ENCODE measurements at places on chromosomes 2 and 18.

GRCh38 chr2:239913636-239914417, 111.3 kb downstream of the NDUFA10 start:
- no peak for DNase-seq

DNA sequence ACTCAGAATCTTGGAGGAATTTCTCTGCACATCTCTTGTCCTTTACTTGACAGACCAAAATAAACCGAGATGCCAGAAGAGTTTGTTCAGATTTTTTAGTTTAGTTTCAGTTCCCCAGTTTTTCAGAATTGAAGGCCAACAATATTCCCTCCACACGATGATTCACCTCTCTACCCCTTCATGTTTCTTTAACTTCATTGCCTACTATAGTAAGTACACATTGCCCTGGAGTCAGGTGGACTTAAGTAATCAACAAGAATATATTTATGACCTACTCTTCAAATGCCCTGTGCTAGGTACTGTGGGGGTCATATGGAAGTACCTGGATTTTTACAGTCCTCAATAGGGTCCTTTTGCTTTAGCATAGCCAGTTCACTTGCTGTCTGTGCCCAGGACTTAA, 79.6 kb upstream of the CTLA4 start:
- DNase-seq = no peak

DNA sequence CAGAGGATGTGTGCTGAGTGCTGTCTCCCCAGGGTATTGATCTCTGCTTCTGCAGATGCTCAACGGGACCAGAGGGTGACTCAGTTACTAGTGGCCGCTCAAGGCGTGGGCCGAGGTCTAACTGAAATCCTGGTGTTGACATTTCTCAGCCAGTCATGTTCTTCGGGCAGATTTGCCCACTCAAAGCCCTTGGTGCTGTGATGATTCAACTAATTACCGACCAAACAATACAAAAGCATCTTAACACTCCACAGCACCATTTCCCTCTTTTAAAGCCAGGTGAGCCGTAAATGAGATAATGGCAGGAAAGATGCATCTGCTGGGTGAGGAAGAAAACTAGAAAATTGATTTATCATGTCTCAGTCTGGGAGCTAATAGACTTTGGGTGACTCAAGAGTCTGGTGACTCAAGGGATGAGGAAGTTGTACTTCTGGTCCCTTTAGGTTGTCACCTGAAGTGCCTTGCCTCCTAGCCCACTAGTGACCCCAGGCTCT, 32.7 kb upstream of the PRLH start:
- DNase-seq = no peak

- no peak for DNase-seq
Measured at GRCh38 chr2:25585189-25585588, 88.2 kb downstream of the DTNB start.

- no peak for DNase-seq
Measured at GRCh38 chr2:145190031-145190703, 670.2 kb upstream of the ZEB2 start.

- no peak for DNase-seq
Measured at GRCh38 chr18:44602380-44602779, 78.3 kb upstream of the SETBP1 start.

- DNase-seq = no peak
Measured at GRCh38 chr2:108228006-108228405, 11.8 kb upstream of the SULT1C3 start.

GRCh38 chr2:54673501-54673998, 49.9 kb upstream of the EML6 start:
- DNase-seq = peak; percentile 92

DNA sequence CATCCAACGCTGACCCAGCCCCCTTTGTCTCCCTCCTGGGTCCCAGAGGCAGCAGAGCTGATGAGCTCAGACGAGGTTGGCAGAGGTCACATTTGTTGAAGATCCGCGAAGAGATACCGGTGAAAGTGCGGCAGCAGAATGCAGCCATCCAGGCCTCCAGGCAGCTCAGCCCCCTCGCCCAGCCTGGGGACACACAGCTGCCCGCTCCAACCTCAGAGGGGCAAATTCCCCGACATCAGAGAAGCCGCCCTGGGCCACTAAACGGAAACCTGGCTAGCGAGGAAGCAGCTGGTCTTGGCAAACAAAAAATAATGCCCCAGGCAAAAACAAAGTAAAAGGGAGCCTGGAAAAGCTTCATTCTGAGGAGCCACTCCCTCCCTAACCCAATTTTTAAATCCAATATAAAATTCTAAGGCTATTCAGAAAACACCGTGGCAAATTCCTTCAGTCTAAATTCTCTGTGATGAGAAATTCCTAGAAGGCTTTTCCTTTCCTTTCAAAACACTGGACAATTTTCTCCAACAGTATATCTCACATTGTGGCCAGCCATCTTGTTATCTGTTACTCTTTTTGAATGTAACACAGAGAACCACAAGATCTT, 262.4 kb downstream of the SS18 start:
- DNase-seq = no peak

DNA sequence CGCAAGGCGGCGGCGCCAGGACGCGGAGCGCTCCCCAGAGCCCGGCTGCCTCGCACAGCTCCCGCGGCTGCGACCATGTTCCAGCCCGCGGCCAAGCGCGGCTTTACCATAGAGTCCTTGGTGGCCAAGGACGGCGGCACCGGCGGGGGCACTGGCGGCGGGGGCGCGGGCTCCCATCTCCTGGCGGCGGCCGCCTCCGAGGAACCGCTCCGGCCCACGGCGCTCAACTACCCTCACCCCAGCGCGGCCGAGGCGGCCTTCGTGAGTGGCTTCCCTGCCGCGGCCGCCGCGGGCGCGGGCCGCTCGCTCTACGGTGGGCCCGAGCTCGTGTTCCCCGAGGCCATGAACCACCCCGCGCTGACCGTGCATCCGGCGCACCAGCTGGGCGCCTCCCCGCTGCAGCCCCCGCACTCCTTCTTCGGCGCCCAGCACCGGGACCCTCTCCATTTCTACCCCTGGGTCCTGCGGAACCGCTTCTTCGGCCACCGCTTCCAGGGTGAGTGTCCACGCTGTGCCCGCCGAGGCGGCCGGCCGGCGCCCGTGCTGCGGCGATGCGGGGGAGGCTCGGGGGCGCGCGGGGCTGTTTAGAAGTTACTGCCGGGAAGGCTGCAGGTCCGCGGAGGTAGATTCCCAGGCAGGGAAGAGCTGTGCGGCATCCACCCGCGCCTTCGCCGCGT, 696 bp downstream of the EMX1 start:
- DNase-seq = no peak

GRCh38 chr18:56635007-56635406, 3.4 kb downstream of the TXNL1 start:
- no peak for DNase-seq

- no peak for DNase-seq
Measured at GRCh38 chr2:11749646-11750349, 3.4 kb downstream of the LPIN1 start.

- no peak for DNase-seq
Measured at GRCh38 chr18:47264308-47264700, 12.8 kb upstream of the SKOR2 start.

DNA sequence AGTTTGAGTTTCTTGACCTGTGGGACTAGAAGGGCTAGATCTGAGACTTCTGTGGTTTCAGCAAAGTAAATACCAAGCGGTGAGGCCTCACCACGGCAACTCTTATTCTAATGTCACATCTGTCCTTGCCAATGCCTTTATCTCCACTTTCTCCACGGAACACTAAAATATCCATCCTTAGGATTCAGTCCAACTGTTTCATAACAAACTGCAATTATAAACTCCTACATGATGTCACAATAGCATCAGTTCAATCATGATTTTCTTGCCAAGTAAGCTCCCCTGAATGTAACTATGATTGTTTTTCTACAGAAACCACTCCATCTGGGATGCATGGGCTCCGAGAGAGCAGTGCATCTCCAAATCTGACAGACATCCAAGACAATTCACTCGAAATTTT, 79.6 kb downstream of the LRATD1 start:
- DNase-seq = no peak

DNA sequence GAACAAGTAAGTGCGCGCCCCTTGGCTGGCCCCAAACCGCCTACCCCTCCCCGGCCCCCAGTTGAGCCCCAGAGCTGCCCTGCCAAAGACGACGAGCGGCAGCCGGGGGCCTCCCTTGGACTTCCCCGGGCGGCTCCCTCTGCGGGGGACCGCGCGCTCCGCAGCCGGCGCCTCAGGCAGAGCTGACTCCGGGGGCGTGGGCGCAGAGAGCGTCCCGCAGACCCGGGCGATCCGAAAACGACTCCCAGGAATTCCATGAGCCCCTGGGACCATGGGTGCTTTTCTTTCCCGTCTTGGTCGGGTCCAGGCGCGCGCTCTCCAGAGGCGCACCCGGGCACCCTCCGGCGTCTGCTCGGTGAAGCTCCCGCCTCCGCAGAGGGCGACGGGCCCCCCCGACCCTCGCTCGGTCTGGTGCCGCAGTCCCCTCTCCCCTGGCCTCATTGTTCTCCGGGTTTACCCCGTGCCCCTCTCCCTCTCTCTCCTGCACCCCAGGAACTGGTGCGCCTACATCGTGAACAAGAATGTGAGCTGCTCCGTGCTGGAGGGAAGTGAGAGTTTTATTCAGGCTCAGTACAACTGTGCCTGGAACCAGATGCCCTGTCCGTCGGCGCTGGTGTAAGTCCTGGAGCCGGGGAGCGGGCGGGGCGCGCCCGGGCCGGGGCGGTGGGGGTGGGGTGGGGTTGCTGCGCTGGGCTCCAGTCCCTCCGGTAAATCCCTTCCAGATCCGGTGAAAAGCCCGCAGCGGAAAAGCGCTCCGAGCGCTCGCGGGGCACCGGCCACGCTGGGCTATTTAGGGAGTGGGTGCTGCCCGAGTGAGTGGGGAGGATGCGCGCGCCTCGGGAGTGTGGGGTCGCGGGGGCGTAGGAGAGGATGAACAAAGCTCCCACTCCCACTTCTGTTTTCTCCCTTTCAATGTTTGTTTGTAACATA, 776 bp downstream of the EMILIN2 start:
- peak; percentile 70 for DNase-seq

- no peak for DNase-seq
Measured at GRCh38 chr2:70842401-70842800, 6.8 kb upstream of the CD207 start.
